CD4-positive, alpha-beta T cell (primary cell): ENCODE measurements at places on chromosomes 12 and 14.
A peak's percentile ranks its signal among the peaks of the same experiment; 100 is the strongest.

GRCh38 chr14:75399843-75400775, 27.7 kb upstream of the JDP2 start:
- no peak for DNase-seq

DNA sequence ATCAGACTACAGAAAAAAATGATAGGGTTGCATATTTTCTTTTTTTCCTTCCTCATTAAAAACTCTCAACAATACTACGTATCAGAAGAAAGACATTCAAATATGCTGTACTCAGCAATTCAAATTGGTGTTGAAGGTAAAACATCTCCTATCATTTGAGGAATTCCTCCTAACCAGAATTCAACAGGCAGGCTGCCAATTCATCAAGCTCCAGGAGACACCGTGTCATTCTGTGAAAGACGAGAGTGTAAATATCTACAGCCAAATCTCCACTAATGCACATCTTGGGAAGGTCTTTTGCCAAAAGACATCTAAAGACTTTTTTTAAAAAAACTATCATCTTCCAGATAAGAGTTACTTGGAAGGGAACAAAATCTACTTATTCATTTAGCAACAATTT, 26.6 kb downstream of the NT5DC3 start:
- DNase-seq, result no peak

DNA sequence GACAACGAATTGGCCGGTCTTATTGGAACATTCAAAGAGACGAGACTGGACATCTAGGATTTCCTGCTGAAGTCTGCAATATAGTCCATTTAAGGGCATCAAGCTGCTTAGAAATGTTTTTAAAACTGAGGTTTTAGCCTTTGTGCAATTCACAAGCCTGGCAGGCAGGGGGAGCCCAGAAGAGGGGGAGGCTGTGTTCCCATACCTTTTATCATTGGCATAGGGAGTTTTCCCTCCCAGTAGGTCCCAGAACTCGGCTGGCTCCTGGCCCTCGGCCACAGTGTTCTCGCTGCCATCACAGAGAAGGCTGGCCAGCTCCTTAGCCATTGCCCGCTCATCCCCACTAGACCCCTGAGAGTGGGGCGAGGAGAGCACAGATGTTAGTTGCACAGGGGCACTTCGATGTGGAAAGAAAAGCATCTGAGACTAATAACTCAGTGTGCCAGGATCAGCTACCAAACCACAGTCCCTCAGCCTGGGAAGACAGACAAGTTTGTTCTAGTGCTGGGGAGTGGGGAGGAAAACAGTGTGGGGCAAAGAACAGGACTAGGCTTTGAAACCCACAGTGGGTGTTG, 15.1 kb downstream of the AVIL start:
- peak; percentile 10 for DNase-seq

DNA sequence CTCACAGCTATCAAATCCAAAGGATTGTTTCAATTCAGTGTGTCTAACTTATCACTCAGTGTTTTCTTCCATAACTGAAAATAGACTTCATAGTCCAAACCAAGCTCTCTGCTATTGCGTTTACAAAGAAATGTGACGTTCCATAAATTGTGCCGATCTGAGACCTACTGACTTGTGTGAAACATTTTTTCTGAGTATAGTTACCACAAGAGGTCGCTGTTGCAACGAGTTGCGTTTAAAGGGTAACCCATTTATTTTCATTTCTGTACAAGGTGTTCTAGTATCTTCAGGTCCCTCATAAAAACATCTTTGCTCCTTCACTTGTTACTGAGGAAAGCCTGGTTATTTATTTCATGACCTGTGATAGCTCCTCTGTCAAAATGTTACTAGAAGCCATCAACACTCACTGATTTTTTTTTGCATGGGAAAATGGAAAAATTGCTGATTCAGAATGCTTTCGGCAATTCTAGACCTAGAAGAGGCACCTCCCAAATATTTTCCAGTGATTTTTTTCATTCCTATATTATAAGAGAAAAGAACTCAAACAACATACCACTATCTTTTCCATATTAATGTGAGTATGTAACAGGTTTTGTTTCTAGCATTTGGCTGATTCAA, 60.9 kb upstream of the OR4E1 start:
- peak; percentile 82 for DNase-seq

GRCh38 chr14:97687944-97688630, 890.9 kb downstream of the VRK1 start:
- DNase-seq, result no peak

DNA sequence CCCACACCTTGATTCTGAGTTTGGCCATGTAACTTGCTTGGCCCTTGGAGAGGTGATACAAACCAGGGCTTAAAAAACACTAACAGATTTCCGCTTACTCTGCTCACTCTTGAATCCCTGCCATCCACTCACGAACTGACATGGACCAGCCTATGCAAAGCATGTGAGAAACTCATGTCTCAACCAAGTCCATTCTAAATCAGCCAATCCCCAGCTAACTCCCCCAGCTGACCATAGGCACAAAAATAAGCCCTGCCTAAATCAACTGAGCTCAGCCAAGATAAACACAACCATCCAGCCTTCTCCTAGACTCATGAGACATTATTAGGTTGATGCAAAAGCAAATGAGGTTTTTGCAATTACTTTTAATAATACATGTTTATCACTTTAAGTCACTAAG, 353.9 kb upstream of the TBX3 start:
- no peak for DNase-seq

DNA sequence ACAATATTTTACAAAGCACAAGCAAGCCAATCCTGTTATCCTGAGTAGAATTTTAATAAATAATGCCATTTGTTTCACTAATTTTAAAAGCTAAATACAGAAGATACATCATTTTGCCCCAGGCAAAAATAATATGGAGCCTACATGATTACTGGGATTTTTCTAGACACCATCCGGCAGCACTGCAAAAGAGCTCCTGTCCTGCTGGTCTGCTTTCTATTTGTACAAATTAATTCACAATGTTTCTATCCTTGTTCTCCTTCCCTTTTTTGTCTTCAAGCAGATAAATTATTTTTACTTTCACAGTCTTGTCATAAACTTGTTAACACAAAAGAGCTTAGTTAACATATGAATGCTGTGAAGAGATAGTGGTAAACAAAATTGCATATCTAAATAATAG, 4.6 kb downstream of the SIX1 start:
- no peak for DNase-seq

GRCh38 chr12:11877869-11878780, 192.6 kb upstream of the BCL2L14 start:
- DNase-seq, result no peak

DNA sequence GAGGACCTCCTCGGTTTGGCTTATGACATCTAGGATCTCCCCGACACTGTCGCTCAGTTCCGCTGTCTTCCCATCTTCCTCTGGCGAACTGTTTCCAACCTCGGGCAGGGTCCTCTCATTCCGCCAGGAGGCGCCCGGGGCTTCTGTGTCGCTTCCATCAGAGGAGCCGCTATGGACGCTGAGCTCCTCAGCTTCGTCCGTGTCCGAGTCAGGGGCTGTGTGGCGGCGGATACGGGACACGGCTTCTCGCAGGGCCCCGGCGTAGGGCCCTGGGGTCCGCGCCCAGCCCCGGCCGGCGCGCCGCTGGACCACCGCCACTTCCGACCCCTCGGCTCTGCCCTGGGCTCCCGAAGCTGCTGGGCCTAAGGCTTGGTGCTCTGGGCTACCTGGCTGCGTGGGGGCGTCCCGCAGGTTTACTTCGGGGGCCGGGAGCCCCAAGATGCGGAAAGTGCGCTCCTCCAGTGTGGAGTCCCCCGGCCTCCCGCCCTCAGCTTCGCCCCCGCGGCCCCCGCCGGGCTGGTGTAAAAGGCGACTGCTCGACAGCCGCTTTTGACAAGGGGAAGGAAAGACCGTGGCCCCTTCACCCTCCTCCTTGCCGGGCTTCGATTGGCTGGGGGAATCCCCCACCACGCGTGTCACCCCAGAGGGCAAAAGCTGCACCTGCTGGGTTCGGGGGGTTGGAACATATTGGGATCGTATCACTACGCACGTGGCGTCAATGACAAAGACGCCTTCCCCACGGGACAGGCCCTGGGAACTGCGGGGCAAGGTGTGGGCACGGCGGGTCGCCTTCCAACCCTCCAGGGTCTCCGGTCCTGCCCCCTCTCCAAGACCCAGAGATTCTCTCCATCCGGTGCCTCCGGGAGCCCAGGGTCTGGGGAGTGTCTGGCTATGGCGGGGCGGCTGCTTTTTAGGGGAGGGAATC, 2.1 kb downstream of the DDN start:
- DNase-seq, result peak; percentile 55

- no peak for DNase-seq
Observed at GRCh38 chr14:27390155-27390554, 792.3 kb upstream of the NOVA1 start.

DNA sequence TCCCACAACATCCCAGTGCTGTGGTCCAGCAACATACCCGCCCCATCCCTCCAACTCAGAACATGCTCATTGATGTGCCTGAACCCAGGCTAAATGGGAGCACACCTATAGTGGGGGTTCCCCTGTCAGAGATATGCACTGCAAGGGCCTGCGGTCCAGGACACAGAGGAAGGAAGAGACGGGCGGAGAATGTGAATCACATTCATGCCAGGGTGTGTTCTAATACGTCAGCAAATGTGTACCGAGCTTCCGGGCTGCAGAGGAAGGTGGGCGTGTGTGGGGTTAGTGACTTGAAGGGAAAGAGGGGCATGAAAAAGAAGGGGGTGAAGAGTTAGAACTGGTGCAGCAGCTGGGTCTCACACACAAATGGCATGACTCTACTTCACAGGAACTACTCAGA, 83.7 kb downstream of the DPF3 start:
- peak; percentile 27 for DNase-seq

DNA sequence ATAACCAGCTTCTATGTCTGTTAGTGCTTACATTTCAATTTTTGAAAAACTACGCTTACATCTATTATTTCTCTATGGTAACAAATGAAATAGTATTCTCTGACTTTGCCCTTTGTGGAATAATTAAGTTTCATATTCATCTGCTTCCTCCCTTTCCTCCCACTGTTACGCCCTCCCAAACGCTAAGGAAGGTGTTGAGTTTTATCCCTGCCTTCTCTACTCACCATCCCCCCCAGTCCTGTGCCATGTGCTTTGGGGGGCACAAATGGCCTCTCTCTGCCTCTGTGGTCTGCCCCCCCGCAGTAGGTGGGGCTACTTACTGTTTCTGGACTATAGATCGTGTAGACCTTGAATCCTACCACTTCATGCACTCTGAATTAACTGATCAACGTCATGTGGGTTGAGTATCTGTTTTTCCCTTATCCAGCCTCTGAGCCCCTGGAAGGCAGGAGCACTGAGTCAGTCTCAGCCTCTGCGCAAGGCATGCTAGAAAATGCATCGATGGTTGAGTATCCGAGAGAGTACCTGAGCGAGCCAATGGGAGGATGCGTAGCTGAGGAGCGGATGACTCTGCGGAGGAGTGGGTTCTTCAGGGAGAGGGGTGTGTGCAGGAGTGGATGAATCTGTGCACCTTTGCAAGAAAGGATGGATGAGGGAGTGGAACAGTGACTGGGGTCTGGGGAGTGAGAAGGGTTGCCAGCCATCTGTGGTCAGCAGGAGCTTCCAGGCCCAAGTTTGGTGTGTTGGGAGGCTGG, 114.5 kb upstream of the RTL1 start:
- no peak for DNase-seq

DNA sequence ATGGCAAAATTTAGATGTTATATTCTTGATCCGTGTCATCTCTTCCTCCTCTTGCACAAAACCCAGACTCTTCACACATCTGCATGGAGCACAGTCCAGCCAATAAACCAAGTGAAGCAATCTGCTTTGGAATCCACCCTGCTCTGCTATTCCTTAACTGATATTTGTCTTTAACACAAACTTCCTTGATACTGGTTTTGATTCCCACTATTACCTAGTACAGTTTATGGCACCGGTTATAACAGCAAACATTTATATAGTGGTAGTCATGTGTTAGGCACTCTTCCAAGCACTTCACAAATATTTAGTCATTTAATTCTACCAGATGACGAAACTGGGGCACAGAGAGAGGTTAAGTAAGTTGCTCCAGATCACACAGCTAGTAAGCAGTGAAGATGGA, 12.5 kb downstream of the STYK1 start:
- DNase-seq, result no peak

DNA sequence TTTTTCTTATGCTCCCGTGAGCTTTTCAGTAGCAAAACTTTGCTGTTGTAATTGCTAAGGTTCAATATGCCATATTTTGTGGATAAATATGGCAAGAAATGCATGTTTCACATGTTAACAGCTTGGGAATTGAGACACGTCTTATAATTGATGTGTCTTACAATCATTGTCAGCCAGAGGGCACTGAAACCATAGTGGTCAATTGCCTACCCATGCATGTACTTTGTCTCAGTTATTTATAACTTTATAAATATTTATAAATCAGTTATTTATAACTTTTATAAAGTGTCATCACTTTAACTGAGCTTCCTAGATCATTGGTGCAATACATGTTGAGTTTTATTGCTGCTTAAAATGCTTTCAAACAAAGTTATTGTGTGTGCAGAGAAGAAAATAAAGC, 82.0 kb downstream of the CATSPERB start:
- no peak for DNase-seq

DNA sequence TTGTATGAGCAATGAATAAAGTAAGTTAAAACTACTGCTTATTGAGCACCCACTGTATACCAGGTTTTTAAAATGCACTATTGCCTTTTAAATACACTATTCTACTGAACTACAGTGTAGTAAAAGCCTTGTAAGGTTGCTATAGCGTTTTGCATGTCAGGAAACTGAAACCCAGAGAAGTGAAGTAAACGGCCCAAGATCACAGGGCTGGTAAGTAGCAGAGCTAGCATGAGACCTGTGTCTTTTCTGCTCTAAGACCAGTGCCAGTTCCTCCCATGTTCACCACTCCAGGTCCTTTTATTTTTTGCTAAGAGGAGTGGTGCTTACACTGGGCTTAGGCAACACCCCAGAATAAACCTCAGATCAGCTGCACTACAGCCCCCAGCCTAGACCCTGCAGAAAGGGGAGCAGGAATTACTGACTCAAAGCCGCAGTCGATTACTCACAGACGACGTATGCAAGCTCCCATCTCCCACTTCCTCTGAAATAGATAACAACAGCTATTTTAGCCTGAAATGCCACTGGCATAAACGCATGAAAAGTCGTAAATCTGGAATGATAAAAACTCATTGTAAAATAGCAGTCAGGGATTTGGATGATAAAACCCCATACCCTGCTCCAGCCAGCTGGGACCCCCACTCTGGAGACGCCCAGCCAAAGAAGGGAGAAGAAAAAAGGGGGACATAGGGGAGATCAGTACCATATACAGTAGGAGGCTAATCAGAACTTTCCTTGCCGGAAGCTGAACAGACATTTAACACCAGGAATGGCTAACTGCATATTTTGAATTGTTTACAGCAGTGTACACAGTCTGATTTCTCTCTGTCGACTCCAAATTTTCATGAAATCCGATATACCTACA, 108.3 kb downstream of the NUAK1 start:
- no peak for DNase-seq

DNA sequence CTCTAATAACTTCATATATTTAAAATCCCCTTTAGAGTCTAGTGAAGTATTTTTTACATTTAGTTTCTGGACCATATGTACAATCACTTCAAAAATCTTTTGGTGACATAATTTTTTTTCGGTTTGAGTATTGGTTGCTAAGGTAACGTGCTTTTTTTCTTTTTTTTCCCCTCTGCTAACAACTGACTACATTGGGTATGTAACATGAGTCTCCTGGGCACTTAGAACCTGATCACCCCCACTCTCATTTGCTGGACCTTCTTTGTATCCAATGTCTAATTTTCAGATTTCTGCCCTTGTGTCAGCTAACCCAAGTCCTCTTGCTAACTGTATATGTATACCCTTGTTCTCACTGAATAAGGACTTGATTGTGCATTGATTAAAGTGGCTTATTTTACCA, 592.9 kb upstream of the FLRT2 start:
- no peak for DNase-seq

GRCh38 chr14:76195003-76195402, 43.3 kb downstream of the GPATCH2L start:
- DNase-seq, result no peak

- no peak for DNase-seq
Observed at GRCh38 chr14:86055512-86056075, 525.6 kb downstream of the FLRT2 start.
